ENCODE measurements at places on chromosomes 11 and 22. TPM values are rescaled to one million over a fixed set of nuclear protein-coding genes. Genes with fewer than 3 reads are reported as not detected.

GRCh38 chr11:134464196-134464595 is 52.2 kb upstream of the B3GAT1 start:
- H3K27ac ChIP-seq, result no peak overlapping the region
- no peaks in the 10 kb centered on the region for H3K36me3 ChIP-seq
- peaks cover 14% of the 10 kb centered on the region for H3K4me1 ChIP-seq
- no peak for DNase-seq
- H3K4me3 ChIP-seq, result no peak overlapping the region
- peaks cover 12% of the 10 kb centered on the region for H3K27me3 ChIP-seq

DNA sequence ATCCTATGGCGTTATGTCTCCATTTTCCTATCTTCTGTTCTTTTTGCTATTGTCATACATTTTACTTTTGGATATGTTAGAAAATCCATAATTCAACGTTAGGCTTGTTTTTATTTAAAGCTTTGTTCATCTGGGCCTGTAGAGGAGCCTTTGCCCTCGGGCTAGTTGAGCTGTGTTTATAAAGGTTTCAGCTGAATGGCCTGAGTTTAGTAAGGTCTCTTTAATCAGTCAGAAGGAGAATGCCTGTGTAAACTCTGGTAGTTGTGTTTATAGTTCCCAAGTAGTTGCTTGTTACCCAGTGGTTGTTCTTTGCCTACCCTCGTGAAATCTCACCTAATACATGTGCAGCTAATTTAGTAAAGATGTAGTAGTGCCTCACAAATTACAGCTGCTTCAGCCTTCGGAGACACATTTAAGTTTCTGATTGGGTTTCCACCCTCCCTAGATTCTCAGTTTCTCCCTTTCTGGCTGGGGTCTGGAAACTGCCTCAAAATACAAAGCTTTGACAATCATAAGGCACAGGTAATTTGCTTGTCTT is 33.1 kb downstream of the MTMR3 start:
- no peaks in the 10 kb centered on the region for H3K4me1 ChIP-seq
- H3K27ac ChIP-seq, result no peak overlapping the region
- H3K4me3 ChIP-seq, result no peak overlapping the region
- no peaks in the 10 kb centered on the region for H3K36me3 ChIP-seq
- H3K27me3 ChIP-seq, result no peaks in the 10 kb centered on the region

DNA sequence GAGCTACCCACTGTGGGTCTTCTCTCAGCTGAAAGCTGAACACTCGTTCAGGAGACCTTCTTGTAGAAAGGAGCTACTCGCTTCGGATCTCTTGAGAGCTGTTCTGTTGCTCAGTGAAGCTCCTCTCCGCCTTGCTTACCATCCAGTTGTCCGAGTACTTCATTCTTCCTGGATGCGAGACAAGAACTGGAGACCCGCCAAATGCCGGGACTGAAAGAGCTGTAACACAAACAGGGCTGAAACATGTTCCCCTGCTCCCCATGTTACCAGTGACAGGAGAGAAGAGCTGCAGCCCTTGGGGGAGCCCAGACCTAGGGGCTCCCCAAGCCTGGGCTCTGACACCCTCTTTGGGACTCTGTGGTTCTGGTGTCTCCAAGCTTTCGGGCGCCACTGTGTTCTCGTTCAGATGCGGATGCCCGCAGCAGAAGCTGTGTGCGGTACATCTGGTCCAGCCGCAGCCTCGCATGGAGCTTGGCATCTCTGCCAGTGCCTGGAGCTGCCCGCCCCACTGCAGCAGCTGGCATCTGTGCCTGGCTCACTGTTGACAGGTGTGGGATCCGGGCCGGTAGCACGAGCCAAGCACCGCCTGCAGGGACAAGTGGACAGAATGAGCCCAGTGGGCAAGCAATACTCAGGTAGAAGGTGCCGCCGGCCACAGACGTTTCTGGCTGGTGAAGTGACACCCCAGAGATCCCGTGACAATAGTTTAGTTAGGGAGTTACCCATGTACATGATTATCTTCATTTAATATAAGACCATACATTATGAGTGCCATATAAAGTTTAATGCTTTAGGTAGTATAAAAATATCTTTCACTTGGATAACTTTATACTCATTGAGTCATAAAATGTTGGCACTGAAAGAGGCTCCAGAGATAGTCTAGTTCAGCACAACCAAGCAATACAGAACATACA is 49.1 kb downstream of the EMSY start:
- H3K27ac ChIP-seq, result no peak overlapping the region
- no peaks in the 10 kb centered on the region for H3K27me3 ChIP-seq
- H3K4me1 ChIP-seq, result no peaks in the 10 kb centered on the region
- H3K4me3 ChIP-seq, result no peak overlapping the region

DNA sequence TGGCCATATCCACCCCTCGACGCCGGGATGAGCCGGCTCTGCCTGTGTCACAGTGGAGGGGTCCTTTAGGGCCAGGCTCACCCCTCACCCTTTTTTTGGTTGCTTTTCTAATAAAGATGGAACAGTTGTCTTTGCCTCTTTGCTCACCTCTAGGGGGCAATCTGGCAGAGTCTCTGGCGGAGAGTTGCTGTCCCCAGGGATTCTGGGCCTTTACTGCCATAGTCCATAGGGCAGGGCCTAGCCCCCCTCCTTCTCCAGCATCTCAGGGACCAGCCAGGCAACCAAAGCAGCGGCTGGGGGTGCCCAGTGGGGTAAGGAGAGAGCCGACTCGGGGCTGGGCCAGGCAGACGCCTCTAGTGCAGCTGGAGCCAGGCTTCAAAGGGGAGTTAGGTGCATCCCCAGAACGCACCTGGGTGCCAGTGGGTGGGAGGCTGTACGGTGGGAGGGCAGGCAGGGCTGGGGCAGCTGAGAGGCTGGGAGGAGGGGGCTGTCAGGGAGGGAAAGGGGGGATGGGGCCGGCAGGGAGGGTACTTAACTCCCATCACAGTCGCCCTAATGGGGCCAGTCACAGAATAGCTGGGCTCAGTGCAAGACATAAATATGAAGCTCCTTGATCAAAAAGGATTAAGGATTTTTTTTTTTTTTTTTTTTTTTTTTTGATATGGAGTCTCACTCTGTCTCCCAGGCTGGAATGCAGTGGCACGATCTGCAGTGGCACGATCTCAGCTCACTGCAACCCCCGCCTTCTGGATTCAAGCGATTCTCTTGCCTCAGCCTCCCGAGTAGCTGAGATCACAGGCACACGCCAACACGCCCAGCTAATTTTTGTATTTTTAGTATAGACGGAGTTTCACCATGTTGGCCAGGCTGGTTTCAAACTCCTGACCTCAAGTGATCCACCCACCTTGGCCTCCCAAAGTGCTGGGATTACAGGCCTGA is 2.5 kb upstream of the SUSD2 start:
- H3K27ac ChIP-seq, result no peak overlapping the region
- no peak overlapping the region for H3K4me3 ChIP-seq
- H3K36me3 ChIP-seq, result peaks cover 49% of the 10 kb centered on the region
- no peak for DNase-seq
- H3K4me1 ChIP-seq, result peaks cover 17% of the 10 kb centered on the region
- H3K27me3 ChIP-seq, result no peaks in the 10 kb centered on the region

DNA sequence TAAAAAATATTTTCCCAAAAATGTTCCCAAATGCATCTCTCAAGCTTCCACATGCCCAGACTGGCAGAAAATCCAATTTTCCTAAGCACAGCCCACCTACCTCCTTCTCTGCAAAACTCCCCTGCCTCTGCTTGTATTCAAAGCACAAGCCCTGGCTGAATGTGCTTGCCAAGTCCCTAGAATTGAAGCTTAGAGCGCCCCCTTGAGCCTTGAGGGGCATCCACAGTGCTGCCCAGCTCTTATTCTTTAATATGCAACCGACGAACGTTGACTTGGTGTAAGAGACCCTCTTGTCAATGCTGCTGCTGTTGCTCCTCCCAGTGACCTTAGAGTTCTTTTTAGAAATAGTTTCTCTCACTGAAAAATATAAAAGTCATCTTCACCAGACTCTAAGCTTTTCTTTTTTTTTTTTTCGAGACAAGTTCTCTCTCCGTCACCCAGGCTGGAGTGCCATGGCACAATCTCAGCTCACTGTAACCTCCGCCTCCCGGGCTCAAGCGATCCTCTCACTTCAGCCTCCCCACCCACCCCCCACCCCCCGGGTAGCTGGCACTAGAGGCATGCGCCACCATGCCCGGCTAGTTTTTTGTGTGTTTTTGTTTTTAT is 63.5 kb upstream of the CAPRIN1 start:
- DNase-seq, result peak; percentile 58
- H3K4me3 ChIP-seq, result no peak overlapping the region
- H3K27me3 ChIP-seq, result no peaks in the 10 kb centered on the region
- H3K27ac ChIP-seq, result no peak overlapping the region
- H3K36me3 ChIP-seq, result no peaks in the 10 kb centered on the region

GRCh38 chr11:71239581-71239980 is 12.8 kb downstream of the SHANK2 start:
- H3K4me3 ChIP-seq, result no peak overlapping the region
- no peak overlapping the region for H3K27ac ChIP-seq
- peaks cover 21% of the 10 kb centered on the region for H3K36me3 ChIP-seq
- no peak for DNase-seq

DNA sequence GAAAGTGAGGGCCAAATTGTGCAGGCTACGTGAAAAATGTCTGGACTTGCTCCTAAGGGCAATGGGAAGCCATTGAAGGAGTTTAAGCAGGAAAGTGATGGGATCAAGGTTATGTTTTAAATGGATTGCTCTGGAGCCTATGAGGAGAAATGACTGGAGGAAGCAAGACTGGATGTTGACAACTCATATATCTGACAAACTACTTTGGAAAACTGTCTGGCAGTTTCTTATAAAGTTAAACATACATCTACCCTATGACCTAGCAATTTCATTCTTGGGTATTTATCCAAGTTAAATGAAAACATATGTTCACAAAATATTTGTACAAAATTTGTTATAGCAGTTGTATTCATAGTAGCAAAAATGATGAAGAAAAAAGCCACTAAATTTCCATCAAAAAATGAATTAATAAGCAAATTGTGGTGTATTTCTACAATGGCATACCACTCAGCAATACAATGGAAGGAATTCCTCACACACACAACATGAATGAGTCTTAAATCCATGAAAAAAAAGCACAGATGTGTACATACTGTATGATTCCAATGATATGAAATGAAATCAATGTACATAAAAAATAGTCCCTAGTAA is 24.1 kb downstream of the FZD4 start:
- H3K36me3 ChIP-seq, result no peaks in the 10 kb centered on the region
- no peak overlapping the region for H3K27ac ChIP-seq
- no peak for DNase-seq
- H3K4me1 ChIP-seq, result no peaks in the 10 kb centered on the region

The TNNT3 gene
- 11.9 TPM for polyA plus RNA-seq

DNA sequence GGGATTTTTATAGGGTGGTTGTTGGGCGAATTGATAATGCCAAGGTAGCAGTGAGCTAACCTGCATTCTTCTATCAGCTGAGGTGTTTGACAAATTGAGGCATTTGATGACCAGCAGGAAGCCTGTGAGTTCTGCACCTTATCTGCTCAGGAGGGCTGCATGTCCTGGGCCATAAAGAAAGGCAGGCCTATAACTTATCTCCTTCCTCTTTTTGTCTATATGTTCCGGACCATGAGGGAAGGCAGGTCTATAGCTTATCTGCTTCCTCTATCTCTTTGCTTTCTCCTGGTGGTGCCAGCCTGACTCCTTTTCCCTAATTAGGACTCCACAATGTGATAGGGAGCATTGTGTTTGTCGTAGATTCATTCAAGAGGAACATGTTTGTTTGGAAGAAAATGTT is 8.6 kb upstream of the JAM3 start:
- H3K36me3 ChIP-seq, result no peaks in the 10 kb centered on the region
- no peaks in the 10 kb centered on the region for H3K4me1 ChIP-seq
- peaks cover 12% of the 10 kb centered on the region for H3K27me3 ChIP-seq
- no peak overlapping the region for H3K4me3 ChIP-seq
- no peak overlapping the region for H3K27ac ChIP-seq

The VSTM5 gene
- 1.9 TPM for polyA plus RNA-seq

The TMEM191C gene
- polyA plus RNA-seq, result 4.6 TPM

DNA sequence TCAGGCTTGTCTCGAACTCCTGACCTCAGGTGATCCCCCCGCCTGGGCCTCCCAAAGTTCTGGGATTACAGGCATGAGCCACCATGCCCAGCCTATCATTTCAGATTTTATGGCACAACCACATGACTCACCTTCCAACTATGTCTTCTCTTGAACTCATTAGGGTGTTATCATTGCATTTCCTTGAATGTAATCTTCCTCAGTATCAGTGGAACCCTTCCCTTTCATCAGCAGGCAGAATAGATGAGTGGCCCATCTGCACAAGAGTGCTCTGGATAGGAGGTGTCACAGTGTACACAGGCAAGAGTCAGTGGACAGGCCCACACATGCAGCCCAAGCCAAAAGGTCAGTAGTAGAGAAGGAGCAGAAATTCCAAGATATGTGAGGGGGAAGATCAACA is 29.1 kb upstream of the AQP11 start:
- peaks cover 26% of the 10 kb centered on the region for H3K4me1 ChIP-seq
- DNase-seq, result peak; percentile 79
- peak overlapping the region; percentile 97 for H3K27ac ChIP-seq
- H3K36me3 ChIP-seq, result no peaks in the 10 kb centered on the region
- no peaks in the 10 kb centered on the region for H3K27me3 ChIP-seq
- H3K4me3 ChIP-seq, result no peak overlapping the region

DNA sequence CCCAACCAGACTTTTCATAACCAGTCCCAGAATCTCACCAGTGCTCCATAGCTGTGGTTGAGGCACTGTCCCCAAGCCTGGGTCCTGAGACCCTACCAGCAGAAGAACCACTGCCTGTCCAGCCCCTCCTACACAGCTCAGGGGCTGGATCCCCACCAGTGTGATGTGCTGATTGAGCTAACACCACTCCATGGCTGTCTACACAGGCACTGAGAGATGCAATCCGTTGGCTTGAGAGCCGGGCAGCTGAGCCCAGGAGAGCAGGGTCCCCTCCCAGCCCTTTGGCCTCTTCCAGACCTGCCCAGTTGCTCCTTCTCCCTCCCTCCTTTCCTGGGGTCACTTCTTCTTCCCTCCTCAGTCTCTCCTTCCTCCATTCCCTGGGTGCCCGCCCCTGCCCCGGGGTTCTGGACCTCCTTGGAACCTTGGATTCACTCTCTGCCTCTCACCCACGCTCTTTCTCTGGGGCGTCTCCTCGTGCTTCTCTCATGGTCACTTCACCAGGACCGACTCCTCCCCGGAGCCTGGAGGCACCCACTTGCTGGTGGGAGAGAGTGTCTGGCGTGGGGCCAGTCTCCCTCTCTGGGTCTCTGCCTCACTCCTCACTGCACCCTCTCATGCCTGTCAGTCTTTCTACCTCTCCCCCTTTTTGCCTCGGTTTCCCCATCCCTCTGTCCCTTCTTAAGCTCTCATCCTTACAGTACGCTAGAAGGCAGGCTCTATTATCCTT is 706 bp upstream of the SCYL1 start:
- no peak for DNase-seq
- H3K4me1 ChIP-seq, result peaks cover 28% of the 10 kb centered on the region
- H3K36me3 ChIP-seq, result peaks cover 19% of the 10 kb centered on the region
- H3K4me3 ChIP-seq, result peak overlapping the region; percentile 21

The NFAM1 gene
- polyA plus RNA-seq, result 1.8 TPM

DNA sequence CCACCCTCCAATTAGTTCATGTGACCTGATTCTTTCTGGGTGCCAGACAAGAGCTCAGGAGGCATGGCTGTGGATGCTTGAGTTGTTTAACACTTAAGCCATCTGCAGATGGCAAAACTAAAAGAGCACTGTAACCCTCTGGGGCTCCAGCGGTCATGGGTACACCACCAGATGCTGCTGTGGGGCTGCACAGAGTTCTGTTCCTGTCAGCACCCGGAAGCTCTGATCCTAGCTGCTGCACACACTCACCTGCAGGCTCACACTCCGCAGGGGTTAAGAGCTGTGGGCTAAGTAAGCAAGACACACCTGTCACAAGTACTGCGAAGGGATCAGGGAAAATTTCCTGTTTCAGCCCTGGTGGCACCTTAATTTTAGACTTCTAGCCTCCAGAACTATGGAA is 307.8 kb downstream of the C11orf87 start:
- H3K27ac ChIP-seq, result no peak overlapping the region
- H3K4me3 ChIP-seq, result no peak overlapping the region

The POU2AF2 gene
- 0.49 TPM for polyA plus RNA-seq
